Activated CD8-positive, alpha-beta memory T cell treated with anti-CD3 and anti-CD28 coated beads for 4 hours (primary cell): ENCODE measurements at places on chromosomes 4 and X.

DNA sequence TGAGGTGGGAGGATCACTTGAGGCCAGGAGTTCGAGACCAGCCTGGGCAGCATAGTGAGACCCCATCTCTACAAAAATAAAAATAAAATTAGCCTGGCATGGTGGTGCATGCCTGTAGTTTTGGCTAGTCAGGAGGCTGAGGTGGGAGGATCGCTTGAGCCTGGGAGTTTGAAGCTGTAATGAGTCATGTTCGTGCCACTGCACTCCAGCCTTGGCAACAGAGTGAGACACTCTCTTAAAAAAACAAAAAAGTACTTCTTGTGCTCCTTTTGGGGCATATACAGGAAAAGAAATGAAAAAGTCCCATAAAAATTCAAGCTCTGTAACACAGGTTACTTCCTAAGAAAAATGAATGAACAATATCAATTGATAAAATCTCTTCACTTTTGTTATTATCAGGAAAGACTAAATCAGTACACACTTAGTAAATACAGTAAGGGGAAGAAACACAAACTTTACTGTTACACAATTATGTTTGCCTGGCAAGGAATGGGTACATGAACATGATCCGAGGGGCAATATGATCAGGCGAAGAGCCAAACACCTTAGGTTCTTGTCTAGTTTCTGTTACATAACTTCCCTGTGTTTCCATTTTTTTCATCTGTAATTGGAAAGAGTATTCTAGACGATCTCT lies 46.9 kb downstream of the CCDC158 start:
- no peak for DNase-seq

DNA sequence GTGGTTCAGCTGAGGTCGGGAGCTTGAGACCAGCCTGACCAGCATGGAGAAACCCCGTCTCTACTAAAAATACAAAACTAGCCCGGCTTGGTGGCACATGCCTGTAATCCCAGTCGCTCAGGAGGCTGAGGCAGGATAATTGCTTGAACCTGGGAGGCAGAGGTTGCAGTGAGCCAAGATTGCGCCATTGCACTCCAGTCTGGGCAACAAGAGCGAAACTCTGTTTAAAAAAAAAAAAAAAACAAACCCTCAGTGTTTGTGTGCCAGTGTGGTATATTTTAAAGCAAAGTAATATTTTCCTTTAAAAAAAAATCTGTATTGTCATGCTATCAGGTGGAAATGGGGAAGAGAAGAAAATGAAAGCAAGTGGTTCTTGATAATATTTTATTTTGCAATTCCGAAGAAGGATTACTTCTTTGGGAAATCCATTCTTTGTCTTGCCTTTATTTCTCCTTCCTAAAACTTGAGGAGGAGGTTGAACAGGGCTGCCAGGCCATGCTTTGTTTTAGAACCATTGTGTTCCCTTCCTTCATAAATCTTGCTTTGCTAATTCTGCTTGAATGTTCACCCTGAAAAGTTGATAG lies 14.4 kb downstream of the ALG13 start:
- no peak for DNase-seq

DNA sequence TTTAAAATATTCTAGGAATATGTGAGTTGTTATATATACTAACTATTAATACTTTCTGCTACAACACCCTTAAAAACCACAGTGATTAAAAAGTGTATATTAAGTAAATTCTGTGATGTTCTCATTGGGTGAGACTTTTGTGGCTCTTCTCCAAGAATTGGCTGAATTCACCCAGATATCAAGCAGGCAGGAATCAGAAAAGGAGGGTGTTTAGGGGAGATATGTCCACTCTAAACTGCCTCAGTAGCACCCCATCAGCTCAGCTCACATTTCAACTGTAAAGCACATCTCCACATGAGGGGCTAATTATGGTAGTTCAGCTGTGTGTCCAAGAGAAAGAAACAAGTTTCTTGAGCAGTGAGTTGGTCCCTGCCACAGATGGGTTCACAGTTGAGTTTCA lies 165.0 kb downstream of the GALNTL6 start:
- no peak for DNase-seq

GRCh38 chrX:131729295-131729694 lies 185.4 kb downstream of the OR13H1 start:
- DNase-seq = no peak

DNA sequence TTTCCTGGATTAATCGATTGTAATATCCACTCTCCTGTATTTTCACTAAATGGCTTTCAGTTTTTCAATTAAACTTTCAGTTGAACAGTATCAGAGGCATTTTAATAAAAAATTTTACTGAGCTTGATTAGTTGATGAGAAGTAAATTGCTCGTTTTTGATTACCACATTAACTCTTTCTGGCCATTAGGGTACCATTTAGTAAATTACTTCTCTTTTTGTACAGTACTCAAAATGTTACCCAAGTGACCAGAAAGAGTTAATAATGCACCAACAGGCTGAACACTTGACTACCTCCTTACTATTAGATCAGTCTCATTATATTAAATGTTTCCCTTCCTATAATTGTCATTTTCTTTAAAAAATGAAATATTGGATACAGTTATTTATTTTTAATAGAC lies 289.2 kb downstream of the TENM3 start:
- DNase-seq = no peak

DNA sequence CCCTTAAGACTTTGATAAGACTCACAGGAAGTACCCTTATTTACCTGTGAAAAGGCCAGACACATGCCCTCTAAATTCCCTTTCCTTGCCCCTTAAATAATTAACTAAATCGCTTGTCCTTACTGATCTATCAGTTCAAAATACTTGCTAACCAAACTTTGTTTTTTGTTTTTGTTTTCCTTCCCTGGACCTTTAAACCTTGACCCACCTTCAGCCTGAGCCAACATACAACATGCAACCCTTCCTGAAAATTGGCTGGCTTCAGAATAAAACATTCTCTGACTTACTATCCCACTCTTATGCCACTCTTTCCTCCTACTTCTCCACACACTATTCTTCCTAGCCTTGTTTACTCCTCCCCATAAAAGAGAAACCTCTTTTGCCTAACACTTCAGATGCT lies 448.1 kb upstream of the TRAM1L1 start:
- no peak for DNase-seq

DNA sequence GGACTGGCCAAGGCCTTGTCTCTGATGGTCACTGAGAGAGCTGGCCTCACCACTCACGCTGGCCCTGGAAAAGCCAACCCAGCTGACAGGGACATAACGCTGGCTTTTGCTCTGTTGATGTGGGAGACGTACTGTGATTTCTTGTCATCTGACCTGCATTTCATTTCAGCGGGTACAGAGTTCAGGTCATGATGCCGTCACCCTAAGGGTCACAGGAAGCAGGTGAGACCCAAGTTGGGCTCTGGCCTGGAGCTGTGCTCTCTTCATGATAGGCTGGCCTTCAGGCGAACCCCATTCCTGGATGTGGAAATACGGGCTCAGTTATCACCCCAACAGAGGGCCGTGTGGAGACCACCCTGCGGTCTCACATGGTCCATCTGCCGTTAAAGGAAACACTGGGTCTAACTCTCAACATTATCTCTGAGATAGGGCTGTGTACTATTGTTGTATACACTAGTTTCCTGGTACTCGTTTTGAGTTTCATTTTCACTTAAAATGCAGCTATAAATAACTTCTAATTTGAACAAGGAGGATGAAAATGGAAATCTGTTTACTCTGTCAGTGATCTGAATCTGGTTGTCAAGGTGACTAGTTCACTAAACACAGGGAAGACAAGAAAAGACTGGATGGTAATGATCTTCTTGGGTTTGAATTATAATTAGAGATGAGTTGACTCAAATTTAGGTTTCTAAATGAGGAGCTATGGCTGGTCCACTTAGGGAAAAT lies 89.1 kb downstream of the TBC1D9 start:
- DNase-seq = no peak

GRCh38 chr4:76253511-76253910 lies 2.0 kb downstream of the FAM47E start:
- DNase-seq = no peak

- no peak for DNase-seq
Observed at GRCh38 chr4:40367451-40367850, 32.3 kb downstream of the CHRNA9 start.

DNA sequence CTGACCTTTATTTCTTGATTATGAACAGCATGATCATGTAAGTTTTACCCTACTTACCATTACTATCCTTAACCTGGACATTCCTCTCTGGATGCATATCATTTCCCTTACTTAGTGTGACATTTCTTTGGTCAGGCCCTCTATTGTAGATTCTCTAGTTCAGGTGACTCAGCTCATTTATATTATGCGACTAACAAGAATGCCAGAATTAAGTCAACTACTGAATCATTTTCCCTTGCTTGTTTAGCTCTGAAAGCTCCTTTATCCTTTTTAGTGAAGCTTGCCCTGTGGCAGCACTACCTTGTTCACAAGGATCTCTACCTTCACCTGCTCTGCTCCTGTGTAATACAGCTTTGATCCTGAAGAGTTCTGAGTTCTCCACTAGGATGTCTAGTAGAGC lies 15.1 kb upstream of the UGT2B17 start:
- no peak for DNase-seq

GRCh38 chrX:107484002-107484726 lies 34.7 kb downstream of the FRMPD3 start:
- no peak for DNase-seq

DNA sequence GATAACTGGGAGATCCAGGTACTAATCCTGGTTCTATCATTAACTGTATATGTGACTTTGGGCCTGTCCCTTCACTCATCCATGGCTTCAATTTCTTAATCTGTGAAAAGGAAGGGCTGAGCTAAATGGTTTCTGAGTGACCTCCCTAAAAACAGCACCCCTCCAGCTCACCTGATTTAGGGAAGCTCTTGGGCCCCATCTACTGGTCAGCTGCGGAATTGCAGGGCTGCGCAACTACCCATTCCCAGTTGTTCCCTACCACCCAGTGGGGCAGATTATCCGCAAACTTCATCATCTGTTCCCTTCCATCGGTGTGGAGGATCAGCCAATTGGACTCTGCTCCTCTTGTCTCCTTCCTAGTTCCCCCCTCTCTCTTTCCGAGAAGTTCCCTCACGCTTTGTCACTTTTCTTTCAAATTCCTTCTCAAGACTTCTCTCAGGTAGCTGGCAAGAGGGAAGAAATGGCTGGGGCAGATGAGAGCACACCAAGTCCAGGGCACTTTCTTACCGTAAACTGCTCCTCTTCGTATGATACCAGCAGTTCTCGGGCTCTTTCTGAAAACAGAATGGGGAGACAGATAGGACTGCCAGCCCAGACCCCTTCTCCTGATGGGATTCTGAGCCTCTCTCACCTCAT lies 5.8 kb downstream of the LAS1L start:
- DNase-seq = no peak

DNA sequence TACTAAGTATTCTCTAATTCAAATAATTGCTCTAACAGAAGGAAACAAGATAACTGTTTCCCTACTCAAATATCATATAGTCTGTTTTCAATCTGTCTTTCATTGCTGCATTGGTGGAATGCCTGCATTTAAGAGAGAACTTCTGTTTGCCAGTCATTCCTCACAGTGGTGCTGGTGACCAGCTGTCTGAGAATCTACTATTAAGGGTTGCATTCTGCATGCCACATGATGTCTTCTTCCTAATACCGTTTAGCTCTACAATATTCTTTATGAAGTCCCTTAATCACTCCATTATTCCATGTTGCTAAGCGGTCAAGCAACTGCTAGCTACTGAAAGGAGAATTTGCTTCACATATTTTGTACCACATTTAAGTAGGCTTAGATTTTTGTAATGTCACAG lies 167.1 kb upstream of the CENPE start:
- DNase-seq = no peak

- no peak for DNase-seq
Observed at GRCh38 chrX:63466690-63467089, 115.6 kb upstream of the SPIN4 start.

GRCh38 chr4:1414831-1415680 lies 8.8 kb upstream of the NKX1-1 start:
- DNase-seq = no peak

- DNase-seq = no peak
Observed at GRCh38 chr4:76953956-76954355, 4.4 kb downstream of the SEPTIN11 start.

DNA sequence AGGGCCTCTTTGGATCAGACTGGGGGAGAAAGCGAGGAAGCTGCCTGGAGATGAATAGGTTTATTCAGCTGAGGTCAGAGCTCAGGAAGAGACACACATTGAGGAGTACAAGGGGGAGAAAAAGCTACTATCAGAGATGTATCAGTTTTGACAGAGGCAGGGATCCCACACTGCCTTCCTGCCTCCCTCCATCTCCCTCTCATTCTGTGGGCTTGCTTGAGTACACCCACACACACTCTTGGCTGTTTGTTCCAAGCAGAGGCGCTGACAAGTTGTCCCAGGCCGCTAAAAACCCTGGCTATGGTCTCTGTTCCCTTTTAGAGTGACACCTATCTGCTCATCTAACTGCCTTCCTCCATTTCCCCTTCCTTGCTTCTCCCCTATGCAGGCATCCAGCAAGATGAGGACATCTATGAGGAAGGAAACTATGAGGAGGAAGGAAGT lies 5.2 kb downstream of the TSPYL2 start:
- DNase-seq = no peak

GRCh38 chrX:150663073-150663472 lies 30.1 kb upstream of the MTMR1 start:
- no peak for DNase-seq

- no peak for DNase-seq
Observed at GRCh38 chrX:9352243-9352642, 112.6 kb upstream of the TBL1X start.

GRCh38 chr4:168637872-168638756 lies 141.3 kb downstream of the PALLD start:
- no peak for DNase-seq

GRCh38 chr4:5845035-5845905 lies 47.6 kb downstream of the CRMP1 start:
- DNase-seq = no peak

DNA sequence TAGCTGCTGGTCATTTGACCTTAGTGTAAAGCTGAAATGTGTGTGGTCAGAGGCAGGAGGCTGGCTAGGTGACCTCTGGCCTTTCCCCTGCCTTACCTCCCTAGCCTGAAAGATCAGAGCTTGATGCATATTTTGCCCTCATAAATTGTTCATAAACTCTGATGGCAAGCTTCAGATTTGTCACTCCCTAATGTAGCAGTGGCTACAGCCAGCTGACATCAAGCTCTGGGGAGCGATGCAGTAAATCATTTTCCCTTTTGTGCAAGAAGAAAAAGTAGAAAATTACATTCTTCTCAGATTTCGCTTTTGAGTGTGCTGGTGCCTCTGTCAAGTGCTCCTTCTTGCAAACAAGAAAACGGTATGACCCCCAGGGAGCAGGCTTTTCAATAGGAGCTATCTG lies 87.7 kb upstream of the MAGEA4 start:
- DNase-seq = no peak

DNA sequence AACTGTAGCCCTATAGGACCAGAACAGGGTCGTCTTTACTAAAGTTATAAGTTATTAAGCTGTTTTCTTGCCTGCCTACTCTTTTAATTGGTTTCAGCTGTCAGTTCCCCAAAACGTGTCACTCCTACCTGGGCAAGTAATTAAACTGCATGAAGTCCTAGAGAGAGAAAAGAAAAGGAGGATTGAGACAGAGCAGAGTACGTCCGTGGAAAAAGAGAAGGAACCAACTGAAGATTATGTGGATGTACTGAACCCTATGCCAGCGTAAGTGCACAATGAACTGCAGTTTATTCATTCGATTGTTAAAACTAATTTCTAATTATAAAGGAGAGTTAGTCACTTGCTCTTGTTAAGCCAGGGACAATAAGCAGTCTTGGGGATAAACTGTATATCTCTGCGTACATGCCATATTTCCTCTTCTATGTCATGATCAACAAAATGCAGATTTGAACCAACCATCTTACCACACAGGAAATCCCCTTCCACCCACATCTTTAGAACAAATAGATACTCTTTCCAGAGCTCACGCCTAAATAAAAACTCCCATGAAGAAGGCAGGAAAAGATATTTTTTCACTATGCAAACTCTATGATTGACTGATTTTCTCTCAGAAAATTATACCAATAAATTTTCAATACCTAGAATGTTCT lies 22.8 kb downstream of the STAP1 start:
- DNase-seq = no peak
